ENCODE measurements at places on chromosomes 2 and 18.
A peak's percentile ranks its signal among the peaks of the same experiment; 100 is the strongest.

DNA sequence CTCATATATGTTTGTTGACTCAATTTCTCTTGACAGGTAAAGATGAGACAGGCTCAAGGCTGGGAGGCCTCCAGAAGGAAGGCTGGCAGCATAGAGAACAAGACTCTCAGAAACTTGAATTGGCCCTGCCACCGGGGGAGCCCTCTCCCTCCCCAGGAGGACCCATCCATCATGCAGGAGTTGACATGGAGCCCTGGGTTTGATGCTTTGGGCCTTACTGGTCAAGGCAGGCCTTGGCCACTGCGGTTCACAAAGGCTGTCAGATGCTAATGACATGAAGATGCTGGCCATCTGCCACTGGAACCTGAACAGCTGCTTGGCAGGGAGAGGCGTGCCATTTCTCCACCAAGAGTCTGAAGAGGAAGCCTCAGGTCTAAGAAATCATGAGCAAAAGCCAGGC is 193.6 kb downstream of the MTCL1 start:
- DNase-seq, result no peak

- DNase-seq, result no peak
These were observed 45.6 kb upstream of the ITGB6 start for GRCh38 chr2:160245614-160246155.

DNA sequence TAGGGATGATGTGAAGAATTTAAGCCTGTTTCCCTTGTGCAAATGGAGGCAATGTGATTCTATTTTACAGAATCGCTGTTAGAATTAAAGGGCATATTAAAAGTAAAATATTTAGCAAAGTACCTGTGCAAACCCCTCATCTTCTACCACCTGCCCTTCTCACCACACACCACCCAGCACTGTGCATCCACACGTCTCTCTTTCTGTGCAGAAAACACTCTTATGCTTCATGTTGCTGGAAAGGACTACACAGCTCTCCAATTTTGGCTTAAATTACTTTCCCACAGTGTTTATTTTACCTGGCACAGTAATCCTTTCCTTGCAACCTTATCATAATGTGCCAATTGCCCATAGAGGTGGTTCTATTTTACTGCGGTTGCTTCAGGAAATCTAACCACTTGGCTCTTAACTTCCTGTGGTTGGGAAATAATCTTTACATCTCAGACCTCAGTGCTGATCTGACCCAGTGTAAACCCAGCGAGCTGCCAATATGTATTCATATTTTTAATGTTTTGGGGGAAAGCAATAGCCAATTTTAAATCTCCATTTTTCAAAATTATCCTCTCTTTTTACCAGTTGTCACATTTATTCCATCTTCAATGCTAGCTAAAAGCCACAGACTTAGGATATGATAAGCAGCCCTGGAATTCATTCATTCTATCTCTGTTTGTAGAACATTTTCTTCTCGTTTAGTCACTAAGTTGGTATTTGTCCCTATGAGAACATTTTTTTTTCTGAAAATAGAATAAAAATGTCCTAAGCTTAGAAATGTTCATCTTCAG is 250.9 kb downstream of the DSEL start:
- peak; percentile 46 for DNase-seq

- no peak for DNase-seq
These were observed 424.0 kb upstream of the CRIM1 start for GRCh38 chr2:35931626-35932025.

DNA sequence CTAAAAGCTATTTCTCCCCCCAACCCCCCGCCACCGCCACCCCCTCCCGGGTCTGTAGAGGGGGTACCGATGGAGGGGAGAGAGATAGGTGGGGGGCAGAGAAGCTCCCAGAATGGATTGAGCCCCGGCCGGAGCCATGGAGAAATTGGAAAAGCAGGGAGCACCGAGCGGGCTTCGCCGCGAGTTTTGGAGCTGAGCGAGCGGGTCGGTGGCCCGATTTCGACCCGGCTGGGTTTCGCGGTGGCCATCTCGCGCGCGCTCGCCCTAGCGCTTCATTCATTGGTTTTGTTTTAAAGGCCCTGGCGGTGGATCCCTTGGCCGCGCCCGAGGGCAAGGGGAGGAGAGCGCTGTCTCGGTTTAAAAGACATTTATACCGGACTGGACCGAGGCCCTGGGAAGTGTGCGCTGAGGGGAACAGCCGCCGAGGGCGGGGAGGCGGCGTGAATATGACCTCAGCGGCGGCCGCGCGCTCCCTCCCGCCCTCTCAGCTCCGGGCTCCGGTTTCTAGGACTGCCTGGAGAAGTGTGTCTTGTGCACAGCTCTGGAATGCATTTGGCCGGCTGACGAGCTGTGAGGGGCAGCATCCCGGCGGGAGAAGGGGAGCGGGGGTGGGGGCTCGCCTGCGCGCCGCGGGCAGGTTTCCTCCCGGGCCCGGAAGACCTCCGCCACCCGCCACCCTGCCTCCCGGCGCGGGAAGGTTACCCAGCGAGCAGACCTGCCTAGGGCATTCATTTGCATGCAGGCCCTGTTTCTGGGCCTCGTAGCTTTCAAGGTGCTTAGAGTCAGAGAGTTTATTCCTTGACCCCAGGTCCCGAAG is 1.7 kb upstream of the SMAD7 start:
- DNase-seq, result no peak

DNA sequence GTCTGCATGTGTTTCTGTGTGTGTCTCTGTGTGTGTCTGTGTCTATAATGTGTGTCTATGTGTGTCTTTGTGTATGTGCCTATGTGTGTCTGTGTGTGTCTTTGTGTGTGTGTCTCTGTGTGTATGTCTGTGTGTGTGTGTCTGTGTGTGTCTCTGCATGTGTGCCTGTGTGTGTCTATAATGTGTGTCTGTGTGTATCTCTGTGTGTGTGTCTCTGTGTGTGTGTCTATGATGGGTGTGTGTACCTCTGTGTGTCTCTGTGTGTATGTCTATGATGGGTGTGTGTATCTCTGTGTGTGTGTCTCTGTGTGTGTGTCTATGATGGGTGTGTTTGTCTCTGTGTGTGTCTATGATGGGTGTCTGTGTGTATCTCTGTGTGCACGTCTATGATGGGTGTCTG is 126.2 kb upstream of the GPC1 start:
- no peak for DNase-seq

DNA sequence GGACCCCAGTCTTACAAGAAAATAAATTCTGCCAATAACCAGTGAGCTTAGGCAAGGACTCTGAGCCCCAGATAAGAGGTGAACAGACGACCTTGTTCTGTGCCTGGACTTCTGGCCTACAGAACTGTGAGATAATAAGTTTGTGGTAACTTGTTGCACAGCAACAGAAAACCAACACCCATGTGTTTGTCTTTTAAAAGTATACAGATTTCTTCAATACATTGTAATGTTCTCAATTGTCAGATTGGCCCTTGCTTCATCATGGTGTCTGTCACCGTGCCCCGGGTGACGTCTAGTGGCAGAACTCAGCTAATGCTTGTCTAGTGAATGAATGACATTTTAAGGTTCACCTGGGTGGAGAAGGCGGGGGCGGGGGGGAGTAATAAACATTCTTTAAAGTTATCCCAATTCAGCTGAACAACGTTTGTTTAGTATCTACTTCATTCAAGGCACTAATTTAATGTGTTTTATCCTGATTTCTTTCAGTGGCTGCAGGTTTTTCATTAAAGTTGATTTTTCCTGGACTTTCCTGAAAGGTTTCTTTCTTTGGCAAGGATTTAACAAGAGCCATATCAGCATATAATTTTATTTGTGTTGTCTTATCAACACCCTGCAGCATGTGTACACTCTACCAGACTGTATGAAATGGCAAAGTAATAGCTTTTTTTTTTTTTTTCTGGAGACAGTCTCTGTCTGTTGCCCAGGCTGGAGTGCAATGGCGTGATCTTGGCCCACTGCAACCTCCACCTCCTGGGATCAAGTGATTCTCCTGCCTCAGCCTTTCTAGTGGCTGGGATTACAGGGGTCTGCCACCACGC is 123.8 kb upstream of the DLX2 start:
- no peak for DNase-seq

DNA sequence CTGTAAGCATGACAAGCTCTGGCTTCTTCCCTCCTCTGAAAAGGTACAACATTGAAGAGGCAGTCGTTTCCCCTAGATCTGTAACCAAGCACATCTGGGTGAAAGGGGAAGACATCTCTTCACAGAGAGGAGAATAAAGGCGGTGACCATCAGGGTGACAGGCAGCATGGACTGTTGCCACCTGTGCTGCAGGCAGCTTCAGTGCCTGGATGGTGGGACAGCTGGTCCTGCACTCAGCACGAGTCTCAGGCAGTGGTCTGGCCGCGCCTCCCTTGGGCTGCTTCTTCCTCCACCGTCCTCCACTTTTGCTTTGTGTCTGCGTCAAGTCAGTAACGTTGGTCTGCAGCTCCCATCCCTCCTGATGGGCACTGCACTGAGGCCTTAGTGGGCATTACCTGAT is 264.4 kb downstream of the NEDD4L start:
- no peak for DNase-seq

DNA sequence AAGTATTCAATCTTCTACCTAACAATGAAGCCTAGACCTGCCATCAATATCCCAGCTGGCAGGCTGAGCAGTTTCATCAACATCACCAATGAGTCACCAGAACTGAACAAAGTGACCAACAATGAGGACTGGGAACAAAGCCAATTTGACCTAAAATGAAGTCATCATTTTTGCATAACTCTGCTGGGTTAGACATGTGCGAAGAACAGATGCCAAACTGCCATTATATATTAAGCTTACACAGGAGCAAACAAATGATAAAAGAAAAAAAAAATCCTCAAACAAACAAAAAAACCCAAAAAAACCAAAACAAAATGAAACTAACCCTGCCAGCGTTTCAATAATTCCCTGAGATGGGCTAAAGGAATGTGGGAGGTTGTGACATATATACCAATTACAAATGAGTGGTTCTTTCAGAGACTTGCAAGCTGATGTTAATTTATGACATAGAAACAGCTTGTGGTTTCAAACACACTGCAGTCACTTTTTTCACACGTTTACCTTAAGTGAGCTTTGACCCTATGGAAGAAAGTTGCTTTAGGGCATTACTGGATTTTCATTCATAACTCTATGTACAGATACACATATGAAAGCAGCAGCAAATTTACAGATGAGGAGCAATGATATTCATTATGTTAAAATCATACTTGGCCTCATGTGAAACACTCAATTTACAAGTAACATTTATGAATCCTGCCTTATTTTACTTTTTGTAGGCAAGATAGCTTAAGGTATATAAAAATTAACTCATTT is 56.9 kb upstream of the CCDC141 start:
- DNase-seq, result peak; percentile 89

DNA sequence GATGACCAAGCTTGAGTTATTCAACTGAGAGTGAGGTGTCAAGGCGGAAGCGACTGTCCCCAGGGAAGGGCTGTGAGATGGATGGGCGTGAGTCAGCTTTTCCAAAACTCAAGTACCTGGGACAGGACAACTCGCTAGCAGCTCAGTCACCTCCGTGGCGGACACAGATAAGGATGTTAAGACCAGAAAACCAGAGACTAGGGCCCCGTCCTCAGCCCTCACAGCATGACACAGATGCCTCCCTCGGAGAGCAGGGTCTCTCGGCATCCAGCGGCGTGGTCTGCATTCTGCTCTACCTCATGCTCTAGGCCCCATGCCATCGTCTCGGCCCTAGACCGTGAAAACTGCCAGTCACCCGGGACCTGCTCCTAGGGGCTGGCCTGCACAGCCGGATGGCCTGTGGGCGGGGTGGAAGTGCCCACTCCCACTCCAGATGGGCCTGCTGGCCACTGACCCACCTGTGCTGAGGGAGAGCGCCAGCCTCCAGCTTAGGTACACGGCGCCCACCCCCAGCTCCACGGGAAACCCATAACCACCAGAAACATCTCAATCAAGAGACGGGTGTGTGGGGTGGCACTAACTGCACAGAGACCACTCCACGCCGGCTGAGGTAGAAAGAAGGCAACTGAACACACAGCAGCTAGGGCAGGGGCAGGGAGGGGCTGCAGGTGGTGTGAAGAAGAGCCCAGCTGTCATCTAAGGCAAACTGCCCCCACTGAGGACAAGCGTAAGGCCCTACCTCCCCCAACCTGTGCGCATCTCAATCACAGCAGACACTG is 39.8 kb downstream of the ANO7 start:
- DNase-seq, result no peak

GRCh38 chr2:75403991-75404428 is 156.7 kb downstream of the EVA1A start:
- peak; percentile 31 for DNase-seq

DNA sequence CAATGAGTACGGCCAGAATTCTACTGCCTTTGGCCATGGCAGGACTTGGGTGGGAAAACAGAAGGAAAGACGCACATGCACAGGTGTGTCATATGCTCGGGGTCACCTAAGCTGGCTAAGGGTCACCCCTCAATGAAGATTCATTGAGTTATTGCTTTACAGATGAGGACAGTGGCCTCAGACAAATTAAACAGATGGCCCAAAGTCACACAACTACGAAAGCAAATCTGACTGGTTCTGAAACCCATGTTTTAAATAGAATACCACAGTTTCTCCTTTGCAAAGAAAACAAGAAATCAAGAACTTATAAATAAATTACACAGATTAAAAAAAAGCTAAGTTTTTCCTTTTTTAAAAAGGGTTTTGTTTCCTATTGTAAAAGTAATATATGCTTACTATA is 70.5 kb downstream of the ID2 start:
- DNase-seq, result no peak

GRCh38 chr18:58387716-58388115 is 241.2 kb downstream of the ALPK2 start:
- no peak for DNase-seq

DNA sequence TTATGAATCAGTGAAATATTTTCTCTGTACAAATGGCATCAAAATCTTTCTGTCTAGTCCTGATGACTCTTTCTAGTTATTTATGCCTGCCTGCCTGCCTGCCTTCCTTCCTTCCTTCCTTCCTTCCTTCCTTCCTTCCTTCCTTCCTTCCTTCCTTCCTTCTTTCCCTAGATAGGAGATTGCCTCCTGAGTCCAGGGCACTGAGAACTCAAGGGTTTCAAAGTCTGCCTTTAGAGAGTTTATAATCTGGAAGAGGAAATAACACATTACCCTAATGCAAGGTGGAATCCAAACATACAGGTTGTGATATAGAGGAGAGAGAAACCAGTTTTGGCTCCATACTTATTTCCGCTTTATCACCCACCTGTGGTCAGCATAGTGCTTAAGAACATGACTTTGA is 98.1 kb upstream of the SERPINE2 start:
- no peak for DNase-seq

GRCh38 chr18:43606795-43607194 is 329.5 kb upstream of the SYT4 start:
- no peak for DNase-seq

GRCh38 chr18:76697441-76697901 is 124.9 kb upstream of the ZNF236 start:
- no peak for DNase-seq

All from stromal cell of bone marrow (primary cell).